Hematopoietic multipotent progenitor cell treated with erythropoietin and hydrocortisone succinate and interleukin-3 and kit ligand, for 8 days (in vitro differentiated cells): ENCODE measurements at places on chromosomes 11 and 22.
A peak's percentile ranks its signal among the peaks of the same experiment; 100 is the strongest.

DNA sequence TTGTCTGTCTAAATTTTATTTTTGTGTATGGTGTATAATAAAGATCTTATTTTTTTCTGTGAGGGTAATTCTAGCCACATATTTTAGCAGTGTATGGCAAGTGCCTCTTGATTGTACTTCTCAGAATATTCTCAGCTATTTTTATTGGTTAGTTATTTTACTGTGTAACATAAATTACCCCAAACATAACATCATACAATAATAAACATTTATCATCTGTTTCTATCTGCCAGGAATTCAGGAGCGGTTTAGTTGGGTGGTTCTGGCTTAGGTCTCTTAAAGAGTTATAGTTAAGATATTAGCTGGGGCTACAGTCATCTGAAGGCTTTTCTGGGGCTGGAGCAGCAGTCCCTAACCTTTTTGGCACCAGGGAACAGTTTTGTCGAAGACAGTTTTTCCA lies 47.8 kb downstream of the PPFIBP2 start:
- no peak for DNase-seq

- DNase-seq = peak; percentile 72
These were observed 9.8 kb downstream of the PDHX start for GRCh38 chr11:34926101-34926830.

- DNase-seq = no peak
These were observed 35.2 kb downstream of the IFT27 start for GRCh38 chr22:36740716-36741115.

DNA sequence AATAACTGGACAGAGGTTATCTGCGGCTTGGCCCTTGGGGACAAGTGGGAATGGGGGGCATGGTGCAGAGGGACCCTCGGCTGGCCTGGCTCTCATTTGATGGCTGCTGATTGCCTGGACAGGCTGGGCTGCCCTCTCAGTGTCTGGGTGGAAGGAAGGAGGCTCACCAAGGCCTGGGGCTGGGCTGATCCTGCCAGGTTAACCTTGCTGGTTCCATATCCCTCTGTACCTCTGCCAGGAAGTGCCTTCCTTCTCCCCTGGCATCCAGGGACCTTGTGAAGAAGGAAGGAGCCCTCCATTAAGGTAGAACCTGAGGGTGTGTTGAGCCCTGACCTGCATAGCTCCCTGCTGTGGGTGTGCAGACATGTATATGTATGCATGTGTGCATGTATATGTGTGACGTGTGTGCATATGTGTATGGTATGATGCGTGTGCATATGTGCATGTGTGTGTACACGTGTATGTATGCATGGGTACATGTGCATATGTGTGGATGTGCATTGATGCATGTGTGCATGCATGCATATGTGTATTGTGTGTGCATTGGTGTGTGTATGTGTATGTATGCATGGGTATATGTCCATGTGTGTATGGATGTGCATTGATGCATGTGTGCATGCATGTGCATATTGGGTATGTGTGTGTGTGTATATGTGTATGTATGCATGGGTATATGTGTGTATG lies 433.9 kb downstream of the TBC1D22A start:
- DNase-seq = no peak

DNA sequence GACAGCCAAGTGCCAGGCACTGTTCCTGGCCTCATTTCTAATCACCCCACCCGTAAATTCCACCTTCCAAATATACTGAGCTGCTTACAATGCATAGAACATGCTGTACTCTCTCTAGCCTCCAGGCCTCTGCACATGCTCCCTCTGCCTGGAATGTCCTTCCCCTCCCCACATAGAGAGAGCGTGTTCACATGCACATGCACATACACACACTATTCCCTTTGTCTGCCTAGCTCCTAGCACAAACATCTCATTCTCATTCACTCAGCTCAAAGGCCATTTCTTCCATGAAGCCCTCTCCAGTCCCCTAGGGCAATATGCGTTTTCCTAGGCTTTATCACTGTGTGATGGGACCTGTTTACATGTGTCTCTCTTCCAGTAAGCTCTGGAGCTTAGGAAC lies 144.6 kb downstream of the WT1 start:
- DNase-seq = no peak

GRCh38 chr22:21593406-21594232 lies 26.1 kb downstream of the UBE2L3 start:
- DNase-seq = no peak

- no peak for DNase-seq
These were observed 27.1 kb downstream of the BRD1 start for GRCh38 chr22:49800408-49801238.

DNA sequence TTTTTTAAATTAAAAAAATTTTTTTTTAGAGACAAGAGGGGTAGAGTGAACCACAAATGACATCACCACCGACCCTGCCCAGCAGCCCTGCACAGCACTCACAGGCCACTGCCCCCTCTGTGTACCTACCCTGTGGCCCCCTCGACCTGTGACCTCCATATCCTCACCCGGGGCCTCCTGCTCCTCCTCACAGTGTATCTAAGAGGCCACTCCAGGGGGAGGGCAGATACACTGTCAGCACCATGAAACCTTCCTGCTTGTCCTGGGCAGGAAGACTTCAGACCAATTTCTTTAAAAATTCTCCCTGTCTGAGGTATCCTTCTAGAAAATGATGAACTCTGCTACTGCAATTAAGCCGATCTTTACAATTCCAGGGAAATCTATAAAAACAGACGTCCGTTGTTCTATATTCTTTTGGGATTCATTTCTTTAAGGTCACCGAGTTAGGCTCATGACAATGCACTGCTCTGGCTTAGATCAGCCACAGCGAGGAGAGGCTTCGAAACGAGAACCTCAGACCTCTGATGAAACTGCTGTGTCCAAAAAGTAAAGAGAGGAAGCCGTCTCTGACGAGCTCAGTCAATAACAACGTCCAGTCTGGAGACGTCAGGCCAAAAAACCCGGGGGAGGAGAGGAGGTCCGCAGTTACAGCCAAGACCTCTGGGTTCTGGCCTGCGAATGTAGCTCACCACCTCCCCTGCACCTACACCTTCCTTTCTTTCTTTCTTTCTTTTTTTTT lies 17.5 kb downstream of the NFAM1 start:
- DNase-seq = no peak

- DNase-seq = no peak
These were observed 136.3 kb downstream of the SHANK2 start for GRCh38 chr11:71115770-71116692.

DNA sequence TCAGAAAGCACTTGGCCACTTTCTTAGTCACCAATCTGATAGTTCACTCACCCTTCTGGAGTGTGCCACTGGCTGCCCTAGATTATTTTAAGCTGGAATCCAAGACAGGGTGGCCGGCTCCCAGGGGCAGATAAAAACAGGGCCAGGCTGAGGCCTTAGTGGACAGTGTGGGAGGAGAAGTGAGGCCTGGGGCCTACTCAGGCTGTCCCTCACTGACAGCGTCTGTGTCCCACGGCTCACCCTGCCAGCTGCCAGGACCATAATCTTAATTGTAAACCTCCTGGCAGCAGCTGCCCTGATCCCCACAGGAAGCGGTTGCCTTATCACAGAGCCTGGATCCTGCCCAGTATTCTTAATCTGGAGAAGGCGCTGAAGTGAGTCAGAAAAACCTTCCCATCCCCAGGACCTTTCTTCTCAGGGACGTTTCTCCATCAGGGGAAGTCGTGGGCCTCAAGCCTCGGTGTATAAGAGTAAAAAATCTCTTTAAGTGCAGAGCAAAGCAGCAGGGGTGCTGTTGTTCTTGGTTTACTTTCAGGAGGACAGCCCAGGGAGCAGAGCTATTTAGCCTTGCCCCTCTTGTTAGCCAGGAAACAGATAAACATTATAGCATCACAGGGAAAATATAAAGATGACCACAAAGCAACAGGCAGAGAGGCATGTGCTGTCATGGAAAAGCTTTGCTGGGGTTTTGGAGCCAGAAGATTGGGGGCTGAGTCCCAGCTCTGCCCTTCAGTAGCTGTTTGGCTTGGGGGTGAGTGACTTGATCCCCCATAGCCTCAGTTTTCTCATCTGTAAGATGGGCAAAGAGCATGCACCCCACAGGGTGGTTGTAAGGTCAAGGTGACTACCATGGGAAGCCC lies 39.6 kb downstream of the TSPAN18 start:
- DNase-seq = peak; percentile 82

- no peak for DNase-seq
These were observed 12.0 kb upstream of the SESN3 start for GRCh38 chr11:95242845-95243605.

DNA sequence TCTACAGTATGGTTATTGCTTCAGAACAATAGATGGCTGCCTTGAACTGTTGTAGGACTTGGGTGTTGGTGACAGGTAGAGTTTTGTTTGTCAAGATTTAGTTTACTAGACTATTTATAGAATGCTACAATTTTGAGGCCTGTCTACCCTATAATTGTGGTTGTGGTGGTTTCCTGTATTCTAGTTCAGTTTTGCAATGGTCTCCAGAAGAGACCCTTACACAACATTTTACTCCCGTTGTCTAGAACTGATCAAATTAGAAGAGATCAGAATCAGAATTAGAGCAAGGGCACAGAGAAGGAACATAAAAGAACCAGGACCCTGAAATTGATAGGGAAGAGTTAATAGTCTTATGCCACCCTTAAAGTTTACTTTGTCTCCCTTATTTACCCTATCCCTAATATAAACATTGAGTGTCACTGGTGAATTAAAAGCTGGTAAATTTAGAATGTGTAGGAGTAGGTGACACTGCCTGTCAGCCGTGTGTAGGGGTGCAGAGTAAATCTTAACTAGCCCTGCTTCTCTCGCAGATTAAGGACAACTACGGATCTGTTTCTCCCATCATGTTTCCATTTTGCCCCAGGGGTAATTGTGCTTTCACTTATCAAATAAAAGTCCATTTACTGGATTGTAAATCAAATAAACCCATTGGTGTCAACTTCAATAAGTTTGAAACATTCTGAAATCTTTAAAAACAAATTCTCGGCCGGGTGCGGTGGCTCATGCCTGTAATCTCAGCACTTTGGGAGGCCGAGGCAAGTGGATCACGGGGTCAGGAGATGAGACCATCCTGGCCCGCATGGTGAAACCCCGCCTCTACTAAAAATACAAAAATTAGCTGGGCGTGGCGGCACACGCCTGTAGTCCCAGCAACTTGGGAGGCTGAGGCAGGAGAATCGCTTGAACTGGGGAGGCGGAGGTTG lies 10.9 kb upstream of the PHLDB1 start:
- DNase-seq = no peak

DNA sequence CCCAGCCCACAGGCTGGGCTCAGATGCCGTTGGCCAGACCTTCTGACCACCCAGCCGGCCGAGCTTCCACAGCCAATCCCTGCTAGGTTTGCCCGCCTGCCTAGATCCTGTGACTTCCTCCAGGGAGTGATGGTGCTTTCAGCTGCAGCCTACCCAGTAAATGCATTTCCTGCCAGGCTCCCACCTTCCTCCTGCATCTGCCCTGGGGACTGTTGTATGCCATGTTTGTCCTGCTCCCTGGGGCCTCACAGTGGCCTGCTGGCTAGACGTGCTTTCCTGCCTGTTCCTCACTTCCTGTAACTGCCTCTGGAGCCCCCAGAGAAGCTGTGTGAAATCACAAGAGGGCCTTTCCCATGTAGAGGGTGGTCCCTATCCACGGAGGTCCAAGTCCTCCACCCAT lies 86.2 kb downstream of the GALNT18 start:
- no peak for DNase-seq

DNA sequence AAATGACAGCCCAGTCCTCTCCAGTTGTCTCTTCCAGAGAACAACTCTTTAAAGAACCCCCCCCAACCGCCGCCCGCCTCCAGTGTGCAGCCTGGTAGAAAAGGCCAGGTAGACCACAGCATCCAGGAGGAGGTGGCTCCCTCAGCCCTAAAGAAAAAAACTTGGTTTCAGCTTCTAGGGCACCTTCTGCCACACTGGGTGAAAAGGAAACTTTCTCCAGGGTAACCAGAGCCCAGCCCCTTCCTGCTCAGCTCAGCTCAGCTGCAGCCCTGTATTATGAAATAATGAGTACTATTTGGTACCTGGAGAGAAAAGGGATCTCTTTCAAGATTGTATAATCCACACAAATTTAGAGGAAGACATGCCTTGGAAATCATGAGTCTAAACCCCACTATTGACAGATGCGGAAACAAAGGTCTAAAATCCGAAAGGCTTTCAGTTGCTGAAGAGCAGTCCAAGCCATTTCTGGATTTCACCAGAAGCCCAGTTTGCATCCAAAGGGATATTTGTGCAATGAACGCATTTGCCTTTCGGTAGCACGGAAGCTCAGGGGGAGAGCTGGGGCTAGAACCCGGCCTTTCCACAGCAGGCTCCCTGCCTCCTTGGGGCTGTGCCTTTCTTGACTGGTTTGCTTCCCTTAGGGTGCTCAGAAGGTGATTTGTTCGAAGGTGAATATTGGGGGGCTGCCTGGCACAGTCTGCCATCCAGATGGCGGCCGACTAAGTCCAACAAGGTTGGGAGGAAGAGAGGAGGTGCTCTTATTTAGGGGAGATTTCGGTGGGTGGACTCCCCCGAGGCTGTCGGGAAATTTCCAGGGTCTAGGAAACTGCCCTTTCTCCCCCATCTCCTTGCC lies 3.3 kb downstream of the FXYD6 start:
- no peak for DNase-seq

DNA sequence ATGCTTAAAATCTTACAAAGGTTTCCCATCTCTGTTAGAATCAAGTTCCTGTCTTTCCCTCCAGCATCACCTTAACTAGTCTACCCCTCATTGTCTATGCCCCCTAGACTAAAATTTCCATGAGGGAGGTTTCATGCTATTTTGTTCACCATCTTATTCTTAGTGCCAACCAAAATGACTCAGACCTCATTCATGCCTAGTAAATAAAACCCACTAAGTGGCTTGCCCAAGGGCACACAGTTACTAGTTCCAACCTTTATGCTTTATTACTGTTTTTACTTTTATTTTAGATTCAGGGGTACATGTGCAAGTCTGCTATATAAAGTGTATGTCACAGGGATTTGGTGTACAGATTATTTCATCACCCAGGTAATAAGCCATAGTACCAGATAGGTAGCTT lies 469.1 kb upstream of the FAT3 start:
- DNase-seq = no peak

GRCh38 chr11:22656130-22656529 lies 10.3 kb upstream of the GAS2 start:
- no peak for DNase-seq

GRCh38 chr11:1009991-1010390 lies 26.5 kb downstream of the MUC6 start:
- DNase-seq = no peak

- DNase-seq = peak; percentile 34
These were observed 38.3 kb upstream of the CXCR5 start for GRCh38 chr11:118845369-118845768.

DNA sequence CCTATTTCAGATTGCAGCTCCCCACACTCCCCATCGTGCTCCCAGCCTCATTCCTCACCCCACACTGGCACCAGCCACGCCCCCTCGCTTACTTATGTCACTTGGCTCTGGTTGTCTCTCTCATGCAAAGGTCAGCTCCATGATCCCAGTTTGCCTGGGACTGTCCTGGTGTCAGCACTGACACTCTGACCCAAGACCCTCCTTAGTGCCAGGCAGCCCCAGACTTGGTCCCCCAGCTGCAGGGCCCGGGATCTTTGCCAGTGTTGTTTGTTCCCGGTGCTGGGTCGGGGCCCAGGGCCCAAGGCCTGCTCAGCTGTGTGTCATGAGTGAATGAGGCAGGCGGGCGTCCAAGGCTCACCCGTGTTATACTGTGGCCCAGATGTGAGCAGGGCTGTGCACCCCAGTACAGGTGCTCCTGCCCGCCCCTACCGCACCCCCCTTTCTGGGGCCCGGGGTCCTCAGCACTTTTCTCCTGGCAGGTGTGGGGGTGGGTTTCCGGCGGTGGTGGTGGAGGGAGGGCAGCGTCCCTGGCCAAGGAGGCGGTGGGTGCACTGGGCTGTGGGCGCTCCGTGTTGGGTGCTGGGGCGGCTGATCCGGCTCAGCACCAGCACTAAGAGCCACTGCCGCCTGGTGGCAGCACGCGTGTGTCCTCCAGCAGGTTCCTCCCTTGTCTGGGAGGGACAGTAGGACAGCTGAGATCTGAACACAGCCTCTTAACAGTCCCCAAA lies 19.5 kb downstream of the IL17REL start:
- DNase-seq = peak; percentile 73
